Activated gamma-delta T cell treated with anti-CD3 and anti-CD28 coated beads, Interleukin-2, amount 50 U/mL, for 16 hours (primary cell): ENCODE measurements at places on chromosomes 13 and 19.

- DNase-seq: no peak
Measured at GRCh38 chr13:45433381-45433790, 15.2 kb upstream of the SLC25A30 start.

GRCh38 chr13:110272227-110272626, 34.7 kb downstream of the COL4A1 start:
- DNase-seq: no peak

DNA sequence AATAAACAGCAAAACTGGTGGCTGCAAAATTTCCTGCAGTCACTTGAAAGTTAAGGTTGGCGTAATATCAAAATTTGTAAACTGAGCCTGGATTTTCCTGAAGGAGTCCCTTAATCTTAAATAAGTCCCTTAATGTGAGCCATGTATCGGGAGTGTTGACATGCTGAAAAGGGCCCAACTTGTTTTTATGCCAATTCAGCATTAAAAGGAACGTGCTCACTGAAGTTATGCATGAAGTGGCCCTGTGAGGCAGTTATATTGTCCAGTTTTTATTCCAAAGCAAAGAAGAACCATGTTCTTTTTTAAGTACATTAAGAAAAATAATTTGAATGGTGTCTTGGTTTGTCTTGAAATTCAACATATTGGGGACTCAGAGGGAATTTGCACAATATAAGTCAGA, 1766.9 kb downstream of the SLITRK1 start:
- no peak for DNase-seq

- DNase-seq: no peak
Measured at GRCh38 chr13:27073186-27073585, 98.4 kb downstream of the USP12 start.

- DNase-seq: no peak
Measured at GRCh38 chr19:54435551-54436016, 13.4 kb upstream of the LENG8 start.

DNA sequence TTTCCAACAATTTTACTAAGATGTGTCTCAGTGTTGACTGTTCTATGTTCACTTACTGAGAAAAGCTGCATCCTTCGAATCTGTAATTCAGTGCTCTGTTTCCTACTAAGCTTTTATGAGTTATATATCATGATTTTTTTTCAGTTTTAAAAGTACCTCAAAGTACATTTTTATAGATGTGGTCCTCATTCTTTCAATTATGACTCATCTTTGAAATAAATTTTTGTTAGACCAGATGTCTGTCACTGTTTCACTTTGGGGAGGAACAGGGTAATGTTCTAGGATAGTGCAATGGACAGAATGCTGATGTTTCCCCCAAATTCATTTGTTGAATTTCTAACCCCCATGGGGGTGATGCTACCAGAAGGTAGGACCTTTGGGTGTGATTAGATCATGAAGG, 74.8 kb downstream of the NALCN start:
- DNase-seq: no peak

- DNase-seq: no peak
Measured at GRCh38 chr13:51848674-51849073, 3.7 kb upstream of the TMEM272 start.

GRCh38 chr19:51084505-51084904, 1.8 kb upstream of the KLK14 start:
- DNase-seq: no peak

GRCh38 chr19:46386151-46386550, 27.2 kb downstream of the CCDC8 start:
- DNase-seq: no peak
